ENCODE measurements at places on chromosomes 16 and 17. TPM values are rescaled to one million over a fixed set of nuclear protein-coding genes. Genes with fewer than 3 reads are reported as not detected.

DNA sequence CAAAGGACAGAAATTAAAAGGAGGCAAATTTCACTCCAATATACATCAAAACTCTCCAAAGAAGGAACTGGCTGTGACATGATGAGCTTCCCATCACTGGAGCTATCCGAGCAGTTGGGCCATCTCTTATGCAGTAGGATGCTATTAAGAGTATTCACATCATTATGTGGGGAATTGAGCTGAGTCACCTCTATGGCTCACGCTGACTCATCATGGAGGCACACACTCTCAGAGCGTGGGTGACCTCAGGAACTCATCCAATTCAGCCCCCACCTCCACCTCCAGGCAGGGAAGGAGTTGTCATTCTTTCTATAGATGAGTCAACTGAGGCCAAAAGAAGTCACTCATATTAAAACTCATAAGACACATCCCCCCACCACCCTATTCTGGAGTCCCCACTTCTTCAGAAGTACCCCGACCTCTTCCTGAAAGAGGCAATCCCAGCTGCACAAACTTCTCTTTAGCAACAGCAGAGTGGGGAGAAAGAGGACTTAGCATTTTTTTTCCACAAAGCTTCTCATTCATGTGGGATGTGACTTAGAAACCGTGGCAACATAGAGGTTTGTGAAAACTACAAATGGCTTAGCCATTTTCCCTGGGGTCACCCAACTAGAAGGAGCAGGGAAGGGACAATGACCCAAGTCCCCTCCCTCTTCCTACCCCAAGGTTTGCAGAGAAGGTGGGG, 32.5 kb downstream of the ABCC12 start:
- DNase-seq: no peak

MGAT5B gene
- 0.36 TPM for total RNA-seq

TGFB1I1 gene
- 42.8 TPM for total RNA-seq

SGCA gene
- total RNA-seq: 4.7 TPM

Data from left colon (tissue), 2 donors.